ENCODE measurements at places on chromosomes 16 and 17.

GRCh38 chr17:68613739-68614298 lies 12.7 kb upstream of the FAM20A start:
- DNase-seq: peak; percentile 54

DNA sequence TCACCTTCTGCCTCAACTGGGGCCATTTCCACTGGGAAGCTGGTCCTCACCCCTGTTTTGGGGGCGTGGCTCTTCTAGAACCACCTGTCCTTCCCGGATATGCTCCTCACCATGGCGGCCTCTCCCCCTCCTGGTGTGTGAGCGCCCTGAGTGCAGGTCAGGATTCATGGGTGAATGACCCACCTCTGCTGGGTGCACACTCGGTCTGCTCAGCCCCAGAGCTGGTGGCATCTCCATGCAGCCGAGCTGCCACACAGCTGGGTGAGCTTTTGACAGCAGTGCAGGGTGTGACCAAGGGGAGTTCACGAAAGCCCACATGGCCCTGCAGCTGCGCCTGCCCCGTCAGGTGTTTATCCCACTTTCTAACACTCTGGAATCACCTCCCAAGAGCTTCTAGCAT lies 27.3 kb downstream of the GRIN2C start:
- no peak for DNase-seq

DNA sequence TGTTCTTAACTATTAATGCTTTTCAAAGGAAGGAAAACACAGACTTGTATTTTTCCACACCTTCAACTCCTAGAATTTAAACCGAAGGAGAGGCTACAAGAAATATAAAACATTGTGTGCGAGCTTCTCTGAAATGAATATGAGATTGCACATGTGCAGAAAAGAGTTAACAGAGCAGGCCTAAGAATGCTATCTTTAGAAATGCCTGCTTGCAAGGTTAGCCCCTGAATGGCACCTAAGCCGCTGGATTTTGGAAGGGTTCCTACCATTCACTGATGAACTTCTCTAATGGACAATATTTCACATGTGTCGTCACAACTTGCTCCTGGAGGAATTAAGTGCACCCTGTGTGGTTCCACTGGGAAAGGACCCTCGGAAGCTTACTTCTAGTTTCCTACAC lies 69.3 kb downstream of the FBXL20 start:
- DNase-seq: no peak

GRCh38 chr17:75625813-75626486 lies 7.3 kb upstream of the SMIM5 start:
- DNase-seq: no peak

DNA sequence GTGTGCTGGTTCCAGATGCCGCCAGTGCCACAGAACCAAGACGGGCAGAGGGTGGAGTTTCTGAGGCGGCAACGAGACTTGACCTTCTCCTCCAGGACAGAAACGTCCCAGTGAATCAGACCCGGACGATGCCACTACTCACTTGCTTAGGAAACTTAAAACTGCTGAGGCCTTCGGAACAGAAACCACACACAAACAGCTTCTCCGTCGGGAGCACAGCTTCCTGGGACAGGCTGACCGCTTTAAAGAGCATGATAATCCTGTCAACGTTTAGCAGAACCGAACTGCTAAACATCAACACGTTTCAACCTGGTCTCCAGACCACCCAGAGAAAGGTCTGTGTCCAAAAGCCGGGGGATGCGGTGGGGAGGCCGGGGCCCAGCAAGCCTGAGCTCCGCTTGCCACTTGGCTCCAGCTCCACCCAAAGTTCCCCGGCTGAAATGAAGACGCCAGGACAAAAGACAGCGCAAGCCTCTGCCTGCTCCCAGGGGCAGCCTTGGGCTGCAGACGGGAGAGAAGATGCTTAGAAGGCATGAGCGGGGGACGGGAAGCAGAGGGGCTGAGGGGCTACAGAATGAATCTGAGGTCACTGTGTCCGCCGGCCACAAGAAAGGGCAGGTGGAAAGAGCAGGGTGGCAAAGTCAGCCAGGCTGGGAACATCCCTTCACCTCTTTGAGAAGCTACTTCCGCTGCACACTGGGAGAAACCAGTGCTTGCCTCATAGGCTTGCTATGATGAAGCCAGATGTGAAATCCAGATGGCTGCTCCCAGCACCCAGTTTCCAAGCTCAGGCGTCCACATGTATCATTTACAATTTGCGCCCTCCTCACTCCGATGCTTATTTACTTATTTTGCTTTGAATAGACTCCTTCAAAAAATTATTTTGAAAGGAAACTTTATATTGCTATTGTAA lies 69.0 kb downstream of the MRM3 start:
- no peak for DNase-seq

GRCh38 chr16:80460988-80461387 lies 79.8 kb upstream of the DYNLRB2 start:
- DNase-seq: no peak

GRCh38 chr17:82767041-82767754 lies 15.3 kb downstream of the TBCD start:
- peak; percentile 52 for DNase-seq

GRCh38 chr16:29860218-29860617 lies 2.8 kb downstream of the CDIPT start:
- no peak for DNase-seq

DNA sequence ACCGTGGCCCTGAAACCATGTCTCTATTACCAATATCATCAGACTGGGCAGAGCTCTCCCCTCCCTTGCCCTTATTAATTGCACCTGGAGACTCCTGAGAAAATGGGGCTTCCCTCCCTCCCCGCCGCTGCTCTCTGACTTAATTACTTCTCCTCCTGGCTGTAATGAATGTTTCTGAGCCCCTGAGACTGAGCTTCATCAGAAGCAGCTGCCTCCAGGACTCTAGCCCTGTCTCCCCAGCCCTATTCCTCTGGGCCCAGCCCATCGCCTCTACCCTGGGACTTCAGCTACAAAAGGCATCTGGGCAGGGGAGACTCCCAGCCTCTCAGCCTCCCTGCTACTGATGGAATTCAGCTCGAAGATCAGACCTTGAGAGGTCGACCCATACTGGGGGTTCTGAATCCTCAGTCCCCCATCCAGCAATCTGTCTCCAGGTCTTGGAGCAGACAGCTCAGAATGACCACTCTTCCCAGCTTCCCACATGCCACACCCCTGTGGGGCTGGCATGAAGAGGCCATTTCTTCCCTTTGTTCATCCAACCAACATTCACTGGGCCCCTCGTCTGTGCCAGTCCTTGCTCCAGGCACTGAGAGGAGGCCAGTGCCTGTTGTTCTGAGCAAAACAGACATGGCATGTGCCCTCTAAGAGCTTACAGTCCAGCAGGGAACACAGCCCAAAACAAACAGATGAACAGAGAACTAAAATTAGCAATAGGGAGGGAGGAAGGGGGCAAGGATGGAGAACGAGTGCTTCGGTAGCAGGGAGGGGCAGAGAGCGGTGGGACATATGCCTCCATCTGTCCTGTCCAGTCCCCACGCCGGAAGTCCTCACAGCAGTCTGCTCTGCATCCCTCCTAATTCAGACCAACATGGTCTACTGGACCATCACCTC lies 17.0 kb upstream of the NAGS start:
- no peak for DNase-seq

GRCh38 chr16:86895606-86896005 lies 317.3 kb downstream of the FOXL1 start:
- no peak for DNase-seq

- DNase-seq: no peak
Observed at GRCh38 chr17:11140501-11140900, 100.5 kb upstream of the SHISA6 start.

DNA sequence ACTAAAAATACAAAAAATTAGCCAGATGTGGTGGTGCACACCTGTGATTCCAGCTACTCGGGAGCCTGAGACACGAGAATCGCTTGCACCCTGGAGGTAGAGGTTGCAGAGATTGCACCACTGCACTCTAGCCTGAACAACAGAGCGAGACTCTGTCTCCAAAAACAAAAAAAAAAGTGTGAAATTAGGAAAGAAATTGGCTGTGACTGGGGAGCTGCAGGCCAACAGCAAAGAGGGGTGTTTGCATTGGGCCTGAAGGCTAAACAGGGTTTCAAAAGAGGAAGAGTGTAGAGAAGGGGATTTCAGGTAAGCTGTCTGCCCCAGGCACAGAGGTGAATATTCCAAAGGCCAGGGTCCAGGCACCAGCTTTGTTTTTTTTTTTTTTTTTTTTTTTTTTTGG lies 9.4 kb downstream of the BMERB1 start:
- no peak for DNase-seq

DNA sequence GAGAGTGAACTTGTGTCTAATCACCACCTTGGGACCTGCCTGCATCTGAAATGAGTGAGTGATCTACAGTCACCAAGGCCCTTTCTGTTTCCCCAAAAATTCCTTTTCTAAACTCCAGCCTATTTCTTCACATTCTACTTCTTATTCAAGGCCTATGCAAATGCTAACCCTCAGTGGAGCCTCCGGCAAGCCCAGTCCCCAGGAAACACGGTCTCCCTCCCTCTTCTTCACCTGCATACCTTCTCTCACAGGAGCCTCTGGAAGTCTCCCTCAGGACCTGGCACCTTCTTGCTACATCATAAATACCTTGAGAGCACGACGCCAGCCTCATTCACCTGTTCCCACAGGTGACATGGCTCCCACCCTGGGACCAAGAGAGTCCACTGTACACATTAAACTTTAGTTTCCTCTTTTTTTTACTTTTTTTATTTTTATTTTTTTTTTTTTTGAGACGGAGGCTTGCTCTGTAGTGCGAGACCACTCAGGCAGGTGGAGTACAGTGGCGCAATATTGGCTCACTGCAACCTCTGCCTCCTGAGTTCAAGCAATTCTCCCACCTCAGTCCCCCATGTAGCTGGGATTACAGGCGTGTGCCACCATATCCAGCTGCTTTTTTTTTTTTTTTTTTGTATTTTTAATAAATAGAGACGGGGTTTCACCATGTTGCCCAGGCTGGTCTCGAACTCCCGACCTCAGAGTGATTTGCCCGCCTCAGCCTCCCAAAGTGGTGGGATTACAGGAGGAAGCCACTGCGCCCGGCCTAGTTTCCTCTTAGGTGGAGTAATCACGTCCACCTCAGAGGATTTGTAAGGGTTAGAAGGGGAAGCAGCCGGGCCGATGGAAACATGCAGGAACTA lies 97.3 kb downstream of the ANKRD11 start:
- DNase-seq: no peak

DNA sequence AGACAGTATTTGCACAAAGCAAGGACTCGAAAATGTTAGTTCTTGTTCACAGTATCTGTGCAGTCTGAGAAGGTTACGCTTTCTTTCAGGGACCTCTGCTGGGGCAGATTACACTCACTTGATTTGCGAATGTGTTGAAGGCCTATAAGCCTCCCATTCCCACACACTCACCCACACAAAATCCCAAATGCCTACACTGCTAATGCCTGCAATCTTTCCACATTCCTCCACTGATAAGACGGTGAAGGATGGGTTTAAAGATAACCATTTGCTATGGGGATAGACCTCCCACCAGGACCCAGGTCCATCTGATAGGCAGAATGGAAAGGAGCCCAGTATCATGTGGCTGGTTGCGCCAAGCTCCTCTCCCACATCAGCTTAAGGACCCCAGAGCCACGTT lies 394.9 kb upstream of the SALL1 start:
- no peak for DNase-seq

DNA sequence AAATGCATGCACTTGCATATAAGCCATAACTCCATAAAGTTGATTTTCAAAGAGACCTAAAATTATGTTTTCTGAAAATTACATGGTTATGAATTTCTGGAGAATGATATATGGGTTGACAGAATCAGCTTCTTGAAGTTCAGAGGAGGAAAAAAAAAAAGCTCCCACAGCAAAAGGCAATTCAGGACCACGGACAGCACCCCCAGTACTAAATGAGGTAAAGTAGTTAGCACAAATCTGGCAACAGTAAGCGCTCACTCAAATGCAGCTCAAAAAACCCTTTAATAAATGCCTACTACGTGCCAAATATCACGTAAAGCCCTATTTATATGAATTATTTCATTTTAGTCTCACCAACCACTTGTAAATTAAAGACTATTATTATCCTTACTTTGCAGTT lies 135.2 kb downstream of the SHISA9 start:
- DNase-seq: peak; percentile 1

GRCh38 chr17:73163043-73163442 lies 1.8 kb upstream of the SSTR2 start:
- no peak for DNase-seq

DNA sequence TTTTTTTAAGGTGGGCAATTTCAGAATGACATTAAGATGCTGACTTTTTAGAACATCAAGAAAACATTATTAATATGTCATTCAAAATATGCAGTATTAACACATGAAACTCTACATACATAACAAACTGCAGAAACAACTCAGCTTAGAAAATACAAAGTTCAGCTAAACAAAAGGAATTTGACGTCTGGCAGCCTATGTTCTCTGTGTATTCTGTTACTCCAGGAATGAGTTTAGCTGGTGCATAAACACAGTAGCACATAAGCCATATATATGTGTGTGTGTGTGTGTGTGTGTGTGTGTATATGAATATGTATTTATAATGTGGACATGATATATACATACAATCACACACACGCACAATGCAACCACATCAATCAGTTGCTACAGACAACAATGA lies 413.5 kb upstream of the PSMD7 start:
- no peak for DNase-seq

DNA sequence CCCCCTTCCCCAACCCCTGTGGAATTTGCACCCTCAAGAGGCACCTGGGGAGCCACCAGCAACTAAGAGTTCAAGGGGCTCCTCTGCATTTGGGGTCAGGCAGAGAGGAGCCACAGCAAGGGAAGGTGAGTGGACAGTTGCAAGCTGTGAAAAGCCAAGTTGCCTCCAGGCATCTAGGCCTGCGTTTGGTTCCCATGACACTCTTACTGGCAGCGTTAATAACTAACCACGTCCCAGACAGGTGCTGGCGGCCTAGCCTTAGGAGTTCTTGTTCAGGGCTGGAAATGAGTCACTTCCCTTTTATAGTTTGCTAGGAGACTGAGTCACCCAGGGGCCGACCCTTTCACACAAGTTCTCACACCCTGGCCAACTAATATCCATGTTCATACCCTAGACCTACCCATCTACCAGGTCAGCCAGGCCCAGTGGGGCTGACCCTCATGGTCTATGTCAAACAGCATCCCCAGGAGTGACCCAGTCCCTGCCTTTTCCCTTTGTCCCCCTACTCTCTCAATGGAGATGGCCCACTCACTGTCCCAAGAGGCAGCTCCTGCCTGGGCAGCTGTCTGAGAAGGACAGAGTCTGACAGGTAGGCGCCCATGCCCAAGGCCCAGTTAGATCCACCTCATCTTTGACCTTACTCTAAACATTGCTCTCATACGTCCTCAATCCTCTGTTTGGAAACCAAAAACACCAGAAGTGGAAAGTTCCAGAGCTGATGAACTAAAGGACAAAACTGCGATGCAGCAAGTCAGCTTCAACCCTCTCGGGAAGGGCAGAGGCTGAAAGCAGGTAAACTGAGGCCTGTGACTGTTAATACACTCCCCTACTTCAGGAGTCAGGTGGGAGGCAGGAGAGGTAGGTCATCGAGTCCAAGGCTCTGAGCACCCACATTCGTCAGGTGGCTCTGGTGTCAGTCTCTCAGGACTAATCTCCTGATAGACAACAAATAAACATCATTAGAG lies 300.6 kb downstream of the SOX9 start:
- DNase-seq: no peak

All from foreskin melanocyte (primary cell).